ENCODE measurements at places on chromosomes 2 and 18.
A peak's percentile ranks its signal among the peaks of the same experiment; 100 is the strongest.

DNA sequence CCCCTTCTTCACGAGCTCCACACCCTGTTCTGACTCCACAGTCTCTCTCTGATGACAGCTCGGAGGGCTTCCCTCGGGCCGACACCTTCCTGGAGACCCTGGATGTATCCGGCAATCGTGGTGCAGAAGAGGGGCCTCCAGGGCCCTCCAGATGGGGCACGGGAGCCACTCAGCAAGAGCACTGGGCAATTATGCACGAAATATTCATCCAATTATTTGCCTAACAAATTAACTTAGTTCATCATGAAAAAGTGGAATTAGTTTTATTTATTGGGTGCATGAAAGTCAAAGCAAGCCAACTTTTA, 277.3 kb upstream of the HDAC4 start:
- no peak for DNase-seq

DNA sequence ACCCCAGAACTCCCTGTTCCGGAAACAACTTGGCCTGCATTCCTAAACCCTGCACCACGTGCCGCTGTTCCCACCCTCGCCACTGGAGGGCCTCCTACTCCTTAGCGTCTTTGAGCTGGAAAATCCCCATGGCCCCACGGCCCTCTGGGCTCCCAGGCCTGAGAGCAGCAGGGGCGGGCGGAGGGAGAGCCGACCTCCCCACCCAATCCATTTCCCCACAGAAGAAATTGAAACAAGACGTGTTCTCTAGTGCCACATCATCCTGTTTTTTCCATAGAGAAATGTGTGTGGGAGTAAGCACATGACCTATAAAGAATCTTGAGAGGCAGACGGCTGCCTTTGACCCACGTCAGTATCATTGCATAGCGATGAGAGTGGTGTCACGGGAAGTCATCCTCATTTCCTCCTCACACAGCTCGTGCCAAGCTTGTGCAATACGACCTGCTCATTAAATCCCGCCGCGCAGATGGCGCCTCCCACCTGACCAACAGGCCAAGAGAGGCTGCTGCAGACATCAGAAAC, 79.2 kb downstream of the LAMA1 start:
- peak; percentile 99 for DNase-seq

DNA sequence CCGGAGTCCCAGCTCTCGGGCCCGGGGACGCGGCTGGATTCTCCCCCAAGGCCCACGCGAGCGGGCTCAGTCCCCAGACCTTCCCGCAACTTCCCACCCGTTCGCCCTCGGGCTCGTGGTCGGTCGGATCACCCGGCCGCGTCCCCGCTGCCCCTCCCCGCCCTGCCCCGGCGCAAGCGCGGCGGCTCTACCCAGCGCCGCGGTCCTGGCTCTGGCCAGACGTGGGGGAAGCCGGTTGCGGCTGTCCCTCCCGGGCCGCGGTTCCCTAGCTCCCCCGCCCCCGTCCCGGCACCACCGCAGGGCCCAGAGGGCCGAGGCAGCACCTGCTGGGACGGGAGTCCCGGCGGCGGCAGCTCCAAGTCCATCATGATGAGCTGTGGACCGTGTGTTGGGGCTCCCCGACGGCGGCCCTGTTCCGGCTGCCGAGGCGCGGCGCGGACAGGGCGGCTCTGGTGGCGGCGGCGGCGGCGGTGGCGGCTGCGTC, 276 bp downstream of the NFE2L2 start:
- DNase-seq: no peak

DNA sequence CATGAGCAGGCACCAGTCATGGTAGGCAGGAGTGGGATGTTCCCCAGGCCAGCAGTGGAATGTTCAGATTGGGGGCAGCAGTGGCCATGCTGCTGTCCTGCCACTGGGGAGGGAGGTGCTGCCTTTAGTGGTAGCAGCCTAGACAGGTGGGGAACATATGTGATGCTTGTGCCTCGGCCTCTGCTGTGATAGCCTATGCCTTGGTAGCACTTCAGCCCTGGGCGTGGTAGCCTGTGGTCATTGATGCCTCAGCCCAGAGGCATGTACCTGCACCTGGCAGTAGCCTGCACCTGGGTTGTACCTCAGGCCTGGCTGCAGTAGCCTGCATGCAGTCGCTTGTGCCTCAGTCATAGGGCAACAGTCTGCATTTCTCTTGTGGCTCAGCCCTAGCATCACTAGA, 7.1 kb downstream of the RFTN2 start:
- DNase-seq: no peak

- no peak for DNase-seq
Observed at GRCh38 chr2:132676999-132677398, 7.0 kb upstream of the LYPD1 start.

GRCh38 chr2:96874198-96874831, 4.4 kb upstream of the SEMA4C start:
- no peak for DNase-seq
